ENCODE measurements at places on chromosomes 11 and 22.
A peak's percentile ranks its signal among the peaks of the same experiment; 100 is the strongest.

GRCh38 chr11:91686700-91687099 lies 537.9 kb upstream of the FAT3 start:
- DNase-seq, result no peak

DNA sequence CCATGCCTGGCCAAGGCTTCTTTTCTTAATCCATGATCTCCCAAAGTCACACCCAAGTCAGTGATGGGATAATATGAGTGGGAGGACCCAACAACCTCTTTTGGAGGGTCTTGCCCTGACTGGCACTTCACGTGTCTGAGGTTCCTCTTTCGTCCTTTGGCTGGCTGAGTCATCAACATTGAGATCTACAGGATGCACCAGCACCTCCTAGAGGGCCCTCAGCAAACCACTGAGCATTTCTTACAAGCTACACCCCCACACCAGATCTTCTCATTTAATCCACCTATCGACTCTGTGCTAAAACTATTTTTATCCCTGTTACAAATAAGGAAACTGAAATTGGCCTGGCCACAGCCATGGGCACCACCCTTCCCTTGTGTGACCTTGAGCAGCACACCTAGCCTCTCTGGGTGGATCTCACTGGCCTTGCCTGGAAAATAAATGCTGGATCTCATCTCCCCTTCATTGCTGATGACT lies 63.4 kb downstream of the FLI1 start:
- DNase-seq, result peak; percentile 91

DNA sequence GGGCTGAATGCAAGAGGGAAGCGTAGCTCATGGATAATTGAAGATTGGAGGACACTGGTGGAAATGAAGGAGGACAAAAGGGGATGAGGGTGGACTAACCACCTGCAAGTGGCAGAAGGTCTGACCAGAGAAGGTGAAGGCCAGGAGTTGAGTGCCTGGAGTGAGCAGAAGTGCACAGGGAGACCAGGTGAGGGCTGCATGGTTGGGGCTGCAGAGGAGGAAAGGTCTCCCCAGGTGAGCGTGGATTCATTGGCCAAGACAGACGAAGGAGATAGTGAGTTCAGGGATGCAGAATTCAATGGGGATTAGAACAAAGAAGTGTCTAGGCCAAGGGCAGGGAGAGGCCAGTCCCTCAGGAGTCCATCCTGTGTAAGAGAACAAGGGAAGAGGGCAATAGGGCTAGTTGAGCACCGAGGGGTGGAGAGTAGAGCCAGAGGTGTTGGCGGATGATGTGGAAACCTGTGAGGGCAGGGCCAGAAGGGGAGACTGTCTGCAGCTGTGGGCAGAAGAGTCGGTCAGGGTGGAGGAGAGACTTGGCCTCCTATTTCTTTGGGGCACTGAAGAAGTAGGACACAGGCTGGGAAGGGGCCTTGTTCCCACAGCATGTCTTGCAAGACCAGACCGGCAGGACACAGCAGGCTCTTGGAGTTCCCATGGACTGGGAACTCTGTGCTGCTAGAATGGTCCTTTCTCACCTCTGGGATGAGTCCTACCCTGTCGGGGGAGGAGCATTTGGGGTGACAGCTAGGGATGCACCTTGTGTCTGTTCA lies 6.7 kb downstream of the TRIM29 start:
- DNase-seq, result no peak

DNA sequence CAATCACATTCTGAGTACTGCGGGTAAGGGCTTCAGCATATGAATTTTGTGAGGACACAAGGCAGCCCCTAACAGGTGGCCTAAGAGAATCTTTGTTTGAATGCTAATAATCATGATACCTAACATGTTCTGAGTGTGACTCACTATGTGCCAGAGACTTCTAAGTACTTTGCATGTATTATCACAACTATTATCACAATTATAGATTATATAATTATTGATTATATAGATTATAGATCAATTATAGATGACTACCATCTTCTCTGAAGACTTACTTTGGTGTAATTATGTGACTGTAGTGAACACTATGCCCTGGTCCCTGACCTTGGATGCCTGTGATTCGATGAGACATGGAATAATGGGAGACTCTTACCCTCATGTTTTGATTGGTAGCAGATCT lies 62.6 kb downstream of the FLI1 start:
- no peak for DNase-seq

- DNase-seq, result no peak
Observed at GRCh38 chr11:12377106-12377823, at the start of gene PARVA. Gene PARVA (plus strand): TSS chr11:12377571. CDS start chr11:12377648, 77 bp downstream.

DNA sequence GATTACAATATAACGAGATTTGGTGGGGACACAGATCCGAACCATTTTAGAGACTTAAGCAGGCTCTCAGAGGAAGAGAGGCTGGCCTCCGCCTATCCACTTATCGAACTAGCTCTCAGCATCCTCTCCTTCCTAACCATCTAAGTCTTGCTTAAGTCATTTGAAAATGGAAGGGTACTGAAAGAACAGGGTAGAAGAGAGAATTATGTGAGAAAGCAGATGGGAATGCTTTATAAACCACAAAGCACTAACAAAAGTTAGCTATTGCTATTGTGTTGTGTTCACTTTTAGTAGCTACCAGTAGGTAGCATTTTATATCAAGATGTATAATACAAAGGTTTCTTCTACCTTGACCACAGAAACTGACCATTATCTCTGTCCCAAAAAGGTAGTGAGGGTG lies 153.4 kb upstream of the CADM1 start:
- no peak for DNase-seq

GRCh38 chr11:26947904-26948639 lies 45.8 kb upstream of the FIBIN start:
- no peak for DNase-seq

- no peak for DNase-seq
Observed at GRCh38 chr11:10452211-10452767, 2.8 kb upstream of the AMPD3 start.

DNA sequence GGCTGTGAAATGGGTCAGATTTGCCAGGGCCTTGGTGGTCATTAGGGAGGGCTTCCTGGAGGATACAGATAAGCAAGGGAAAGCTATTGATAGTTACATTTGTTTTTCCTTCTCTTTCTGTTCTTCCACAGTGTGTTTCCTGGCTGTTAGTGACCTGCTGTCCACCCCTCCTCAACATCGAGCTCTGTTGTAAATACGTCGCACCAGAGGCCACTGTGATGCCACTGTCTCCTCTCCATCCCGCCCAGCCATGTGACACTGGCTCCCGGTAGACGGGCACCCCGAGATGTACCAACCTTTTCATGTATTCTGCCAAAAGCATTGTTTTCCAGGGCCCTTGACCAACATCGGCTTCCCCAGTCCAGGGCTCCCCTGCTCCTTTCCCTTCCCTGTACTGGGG lies 58.1 kb downstream of the P4HA3 start:
- DNase-seq, result no peak

- no peak for DNase-seq
Observed at GRCh38 chr22:25023879-25024278, 71.4 kb downstream of the KIAA1671 start.

DNA sequence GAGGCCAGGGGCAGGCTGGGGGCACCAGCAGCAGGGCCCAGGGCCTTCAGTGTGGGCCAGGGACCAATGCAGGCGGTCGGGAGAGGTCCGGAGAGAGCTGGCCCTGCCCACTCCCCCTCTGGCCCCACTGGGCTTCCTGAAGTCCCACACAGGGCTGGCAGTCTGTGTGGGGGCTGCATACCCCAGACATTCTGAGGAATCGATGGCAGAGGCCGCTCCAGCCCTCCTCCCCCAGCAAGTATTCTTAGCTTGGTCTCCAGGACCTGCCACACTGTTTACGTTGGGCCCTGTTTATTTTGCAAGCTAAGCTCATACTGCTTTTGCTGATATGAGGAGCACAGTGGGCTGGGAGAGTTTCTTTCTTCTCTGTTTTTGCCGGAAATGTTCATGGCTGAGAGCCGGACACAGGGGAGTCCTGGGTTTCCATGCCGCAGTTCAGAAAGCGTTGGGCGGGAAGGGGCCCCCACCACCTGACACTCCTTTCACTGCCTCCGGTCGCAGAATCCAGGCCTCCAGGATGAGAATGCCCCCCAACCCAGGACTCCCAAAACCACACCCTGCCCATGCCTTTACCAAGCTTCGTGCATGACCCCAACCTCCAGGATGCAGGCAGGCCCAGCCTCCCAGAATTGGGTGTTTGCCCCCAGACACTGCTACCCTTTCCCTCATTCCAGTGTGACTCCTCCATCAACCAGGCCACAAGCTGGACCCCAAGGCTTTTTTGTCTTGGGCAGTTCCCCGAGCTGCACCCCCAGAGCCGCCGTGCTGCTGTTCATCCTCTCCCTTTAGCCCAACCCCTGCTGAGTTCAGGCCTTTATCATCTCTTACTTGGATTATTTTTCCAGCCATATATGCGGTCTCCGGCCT lies 81.8 kb upstream of the KCNQ1OT1 start:
- DNase-seq, result no peak

GRCh38 chr11:78907636-78908035 lies 333.0 kb upstream of the NARS2 start:
- DNase-seq, result no peak

All from hematopoietic multipotent progenitor cell (in vitro differentiated cells).